CD4-positive, alpha-beta T cell (primary cell): ENCODE measurements at places on chromosomes 12 and 14.

- no peak for DNase-seq
Observed at GRCh38 chr12:1629338-1630132, 504 bp downstream of the WNT5B start.

GRCh38 chr12:96221391-96221790 is 27.2 kb downstream of the ELK3 start:
- DNase-seq = no peak

- peak; percentile 14 for DNase-seq
Observed at GRCh38 chr12:14614704-14615121, 47.0 kb upstream of the PLBD1 start.

DNA sequence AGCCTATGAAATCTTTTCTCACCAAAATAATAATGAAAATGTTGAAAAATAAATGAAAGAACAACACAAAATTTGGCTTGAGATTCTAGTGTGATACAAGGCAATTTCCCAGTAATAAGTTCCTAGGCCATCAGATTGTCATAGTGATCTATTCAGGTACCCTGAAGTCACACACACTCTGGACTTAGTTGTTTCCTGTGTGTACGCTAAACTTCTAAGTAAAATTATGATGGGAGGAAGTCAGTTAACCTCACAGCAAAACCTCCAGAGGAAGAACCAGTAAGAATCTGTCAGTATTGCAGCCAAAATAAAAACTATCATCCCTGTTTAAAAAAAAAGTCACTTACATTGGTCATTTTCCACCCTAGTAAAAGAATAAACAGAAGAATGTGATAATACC is 81.9 kb downstream of the DBX2 start:
- DNase-seq = no peak

DNA sequence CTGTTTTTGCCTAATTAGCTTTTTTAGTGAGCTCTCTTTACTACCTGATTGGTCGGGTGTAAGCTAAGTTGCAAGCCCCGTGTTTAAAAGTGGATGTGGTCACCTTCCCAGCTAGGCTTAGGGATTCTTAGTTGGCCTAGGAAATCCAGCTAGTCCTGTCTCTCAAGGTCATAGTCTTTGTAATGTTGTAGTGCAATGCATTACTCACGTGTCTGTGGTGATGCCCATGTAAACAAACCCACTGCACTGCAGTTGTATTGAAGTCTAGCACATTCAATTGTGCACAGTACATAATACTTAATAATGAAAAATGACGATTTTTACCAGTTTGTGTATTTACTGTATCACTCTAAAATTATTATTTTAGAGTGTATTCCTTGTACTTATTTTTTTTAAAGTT is 335.5 kb downstream of the NUAK1 start:
- DNase-seq = no peak

- DNase-seq = no peak
Observed at GRCh38 chr12:76313299-76313698, 34.9 kb downstream of the BBS10 start.

GRCh38 chr14:58882577-58883018 is 244.8 kb downstream of the DACT1 start:
- no peak for DNase-seq

DNA sequence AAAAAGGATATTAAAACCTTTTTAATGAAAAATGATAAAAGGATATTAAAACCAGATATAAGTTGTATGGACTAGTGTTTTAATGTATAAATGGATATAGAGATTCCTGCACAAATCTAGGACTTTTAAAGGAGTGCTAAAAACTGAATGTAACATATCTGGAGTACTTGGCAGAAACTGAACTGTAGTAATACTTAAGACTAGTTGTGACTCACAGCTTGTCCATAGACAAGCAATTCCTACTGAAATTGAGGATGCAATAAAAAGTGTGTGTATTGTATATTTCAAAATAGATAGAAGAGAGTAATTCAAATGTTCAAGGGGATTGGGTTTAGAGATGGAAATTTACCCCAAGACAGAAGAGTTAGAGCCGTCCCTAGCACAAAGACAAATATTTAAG is 59.6 kb downstream of the FBXO33 start:
- DNase-seq = no peak

DNA sequence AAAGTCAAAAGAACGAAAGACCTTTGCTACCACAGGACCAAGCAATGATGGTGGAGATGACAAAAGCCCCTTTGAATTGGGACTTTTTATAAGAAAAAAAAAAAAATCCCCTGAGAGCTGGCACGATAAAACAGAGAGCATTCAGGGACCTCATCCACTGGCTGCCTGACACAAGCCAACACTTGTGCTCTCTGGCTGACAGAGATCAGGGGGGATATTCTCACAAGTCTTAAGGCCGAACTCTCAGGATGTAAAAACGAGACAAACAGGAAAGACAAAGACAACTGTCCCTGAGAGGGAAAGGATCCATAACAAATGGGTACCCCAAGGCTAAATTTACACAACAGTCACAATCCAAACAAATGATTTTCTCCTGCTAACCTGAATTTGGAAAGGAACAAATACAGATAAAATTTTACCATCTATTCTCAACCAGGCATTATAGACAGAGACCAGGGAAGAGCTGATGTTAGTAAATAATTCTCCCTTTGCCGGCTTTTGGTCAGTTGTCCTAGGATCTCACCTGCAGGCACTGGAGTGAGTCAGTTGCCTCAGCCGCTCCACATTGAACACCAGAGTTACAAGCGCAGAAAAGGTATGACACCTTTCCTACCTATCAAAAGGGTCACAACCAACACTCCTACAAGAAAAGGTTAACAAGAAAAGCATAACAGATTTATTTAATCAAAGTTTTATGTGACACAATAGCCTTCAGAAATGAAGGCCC is 37.9 kb upstream of the GARIN6 start:
- no peak for DNase-seq

DNA sequence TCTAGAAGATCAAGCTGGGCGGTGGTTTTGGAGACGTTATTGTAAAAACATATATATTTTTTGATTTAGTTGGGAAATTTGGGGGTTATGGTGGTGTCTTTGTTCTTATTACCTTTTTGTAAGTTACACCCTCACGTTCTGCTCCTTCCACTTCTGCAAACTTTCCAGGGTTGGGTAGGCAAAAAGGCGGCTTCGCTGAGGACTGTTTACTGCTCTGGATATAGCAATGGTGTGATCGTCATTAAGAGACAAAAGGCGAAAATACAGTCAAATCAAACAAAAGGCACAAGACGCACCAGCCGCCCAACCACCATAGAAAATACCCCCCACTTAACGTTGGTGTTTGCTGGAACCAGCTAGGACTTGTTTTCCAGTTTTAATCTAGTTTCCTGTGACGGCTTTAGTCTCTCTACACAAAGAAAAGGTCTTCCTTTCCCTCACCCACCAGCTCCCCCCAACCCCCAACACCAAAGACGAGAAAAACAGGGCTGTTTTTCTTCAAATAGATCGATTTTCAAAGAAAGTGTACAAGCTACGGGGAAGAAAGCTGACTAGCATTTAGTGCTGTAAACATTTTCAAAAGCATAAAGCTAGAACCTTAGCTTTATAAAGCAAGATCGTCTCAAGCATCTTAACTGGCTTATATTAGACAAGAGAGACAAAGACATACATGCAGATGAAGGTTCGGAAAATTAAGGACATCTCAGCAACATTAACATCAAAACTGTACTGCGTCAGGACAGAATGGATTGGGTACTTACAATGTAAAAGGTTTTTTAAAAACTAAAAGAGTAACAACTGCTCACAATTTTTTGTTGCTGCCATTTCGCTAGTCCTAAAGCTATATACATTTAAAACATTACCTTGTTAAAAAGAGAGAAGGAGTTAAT is 2.0 kb upstream of the SETD1B start:
- peak; percentile 56 for DNase-seq

- DNase-seq = no peak
Observed at GRCh38 chr12:105261010-105261409, 25.0 kb upstream of the APPL2 start.
